ENCODE measurements at places on chromosomes 2 and 18. TPM values are rescaled to one million over a fixed set of nuclear protein-coding genes. Genes with fewer than 3 reads are reported as not detected.

GRCh38 chr18:22848615-22849014 is 84.5 kb upstream of the RBBP8 start:
- DNase-seq: peak; percentile 88

The PRSS56 gene
- not detected for total RNA-seq

- no peak for DNase-seq
Observed at GRCh38 chr2:42290005-42290404, 71.0 kb downstream of the COX7A2L start.

GRCh38 chr18:44835703-44836102 is 155.0 kb downstream of the SETBP1 start:
- no peak for DNase-seq

- DNase-seq: peak; percentile 41
Observed at GRCh38 chr2:217988014-217988839, 14.6 kb downstream of the TNS1 start.

DNA sequence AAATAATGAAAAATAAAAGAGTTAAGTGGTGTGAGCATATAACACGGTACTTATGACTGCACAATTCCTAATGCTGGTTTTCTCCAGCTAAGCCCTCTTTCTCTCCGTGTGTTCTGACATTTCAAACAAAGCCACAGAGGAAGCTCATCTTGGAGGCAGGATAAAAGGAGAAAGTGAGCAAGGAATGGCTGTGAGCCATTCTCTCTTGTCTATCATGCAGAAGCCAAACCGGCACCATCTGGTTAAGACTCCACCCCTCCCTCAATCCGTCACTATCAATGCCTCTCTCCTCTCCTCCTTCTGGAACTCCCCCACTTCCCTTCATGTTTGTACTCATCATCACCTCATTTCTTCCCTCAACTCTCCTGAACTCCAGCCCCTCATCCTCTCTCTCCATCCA is 210.4 kb downstream of the TMEM163 start:
- no peak for DNase-seq

DNA sequence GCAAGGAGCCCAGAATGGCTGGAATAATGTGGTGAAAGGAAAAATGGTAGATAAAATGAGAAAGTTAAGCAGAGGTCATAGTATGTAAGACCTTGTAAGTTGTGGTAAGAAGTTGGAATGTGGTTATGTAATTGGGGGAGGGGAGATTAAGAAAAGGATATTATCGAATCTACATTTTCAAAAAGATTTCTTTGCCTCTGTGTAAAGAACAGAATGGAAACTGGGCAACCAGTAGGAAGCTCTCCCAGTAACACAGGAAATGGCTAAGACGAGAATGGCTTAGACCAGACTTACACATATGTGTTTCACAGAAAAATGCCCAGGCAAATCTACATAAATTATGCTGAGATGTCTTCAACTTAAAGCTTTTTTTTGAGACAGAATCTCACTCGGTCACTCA is 13.2 kb downstream of the MEMO1 start:
- peak; percentile 57 for DNase-seq

The ANKRD29 gene
- total RNA-seq: 0.70 TPM

DNA sequence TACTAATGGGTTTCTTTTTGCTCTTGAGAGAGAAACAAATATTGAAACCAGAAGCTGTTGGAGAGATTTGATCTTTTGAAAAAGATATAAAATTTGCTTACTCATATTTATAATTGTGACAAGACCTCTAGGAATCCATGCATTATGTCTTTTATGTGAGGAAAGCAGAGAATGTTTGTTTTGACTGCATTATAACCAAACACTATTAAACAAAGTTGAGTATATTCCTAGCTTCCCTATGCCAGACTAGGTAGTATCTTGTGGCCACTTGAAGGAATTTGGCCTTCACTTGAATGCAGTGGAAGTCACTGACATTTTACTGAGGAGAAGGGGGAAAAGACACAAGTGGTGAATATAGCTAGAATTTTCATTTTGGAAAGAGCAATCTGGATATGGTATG is 521.8 kb upstream of the ZEB2 start:
- DNase-seq: no peak
